ENCODE measurements at places on chromosomes 6 and 20. TPM values are rescaled to one million over a fixed set of nuclear protein-coding genes. Genes with fewer than 3 reads are reported as not detected.

DNA sequence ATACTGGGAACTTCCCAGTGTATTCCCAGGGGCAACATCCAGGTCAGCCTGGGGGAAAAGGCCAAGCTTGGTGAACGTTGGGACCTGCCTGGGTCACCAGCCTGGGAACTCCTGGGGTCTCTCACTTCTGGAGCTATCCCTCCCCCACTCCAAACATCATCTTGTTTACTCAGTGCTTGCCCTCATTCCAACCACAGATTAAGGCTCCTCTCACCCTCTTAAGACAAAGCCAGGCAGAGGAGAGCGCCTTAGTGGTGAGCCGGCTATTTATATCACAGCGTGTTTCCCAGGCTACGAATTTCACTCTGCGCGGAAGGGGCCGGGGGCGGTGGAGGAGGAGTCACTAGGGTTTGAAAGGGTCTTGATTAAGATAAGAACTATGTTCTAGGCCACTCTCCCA lies 12.1 kb downstream of the PRPH2 start:
- no peak for DNase-seq

The FOXS1 gene
- not detected for total RNA-seq

The DLL1 gene
- 4.9 TPM for total RNA-seq

DNA sequence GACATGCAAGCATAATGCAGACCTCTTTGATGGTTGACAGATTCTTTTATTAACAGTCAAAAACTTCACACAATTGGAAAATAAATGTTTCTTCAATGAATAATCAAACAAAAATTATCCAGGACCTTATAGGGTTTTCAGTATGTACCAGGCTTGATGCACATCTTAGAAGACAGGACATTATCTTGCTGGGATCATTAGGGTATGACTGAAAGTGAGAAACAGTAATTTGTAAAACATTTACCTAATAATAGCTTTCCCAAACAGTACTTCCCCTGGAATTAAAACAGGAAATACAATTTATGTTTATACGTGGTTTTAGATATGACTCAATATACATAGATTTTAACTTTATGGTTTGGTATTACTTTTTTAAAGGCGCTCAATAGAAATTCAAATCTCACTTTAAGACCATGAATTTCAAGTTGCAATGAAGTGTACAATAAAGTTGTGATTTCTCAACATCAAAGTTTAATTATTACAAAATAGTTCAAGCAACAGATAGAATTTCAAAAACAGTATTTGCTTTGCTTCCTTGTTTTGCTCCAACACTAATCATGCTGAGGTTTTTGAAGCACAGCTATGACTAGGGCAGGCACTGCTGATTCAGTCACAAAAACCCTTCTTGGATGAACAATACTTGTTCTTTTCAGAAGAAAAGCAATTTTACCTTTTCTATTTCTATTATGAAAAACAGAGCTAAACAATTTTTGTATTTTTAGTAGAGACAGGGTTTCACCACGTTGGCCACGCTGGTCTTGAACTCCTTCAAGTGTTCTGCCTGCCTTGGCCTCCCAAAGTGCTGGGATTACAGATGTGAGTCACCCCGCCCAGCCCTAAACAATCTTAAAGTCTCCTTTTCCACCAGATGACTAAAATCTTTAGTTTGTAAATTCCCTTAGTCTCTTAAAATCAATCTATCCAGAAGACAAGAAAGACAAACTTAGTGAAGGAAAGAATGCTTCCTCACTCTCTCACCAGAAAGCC lies 13.7 kb downstream of the SOD2 start:
- peak; percentile 41 for DNase-seq

GRCh38 chr6:410555-411395 lies 19.2 kb downstream of the IRF4 start:
- DNase-seq: no peak

DNA sequence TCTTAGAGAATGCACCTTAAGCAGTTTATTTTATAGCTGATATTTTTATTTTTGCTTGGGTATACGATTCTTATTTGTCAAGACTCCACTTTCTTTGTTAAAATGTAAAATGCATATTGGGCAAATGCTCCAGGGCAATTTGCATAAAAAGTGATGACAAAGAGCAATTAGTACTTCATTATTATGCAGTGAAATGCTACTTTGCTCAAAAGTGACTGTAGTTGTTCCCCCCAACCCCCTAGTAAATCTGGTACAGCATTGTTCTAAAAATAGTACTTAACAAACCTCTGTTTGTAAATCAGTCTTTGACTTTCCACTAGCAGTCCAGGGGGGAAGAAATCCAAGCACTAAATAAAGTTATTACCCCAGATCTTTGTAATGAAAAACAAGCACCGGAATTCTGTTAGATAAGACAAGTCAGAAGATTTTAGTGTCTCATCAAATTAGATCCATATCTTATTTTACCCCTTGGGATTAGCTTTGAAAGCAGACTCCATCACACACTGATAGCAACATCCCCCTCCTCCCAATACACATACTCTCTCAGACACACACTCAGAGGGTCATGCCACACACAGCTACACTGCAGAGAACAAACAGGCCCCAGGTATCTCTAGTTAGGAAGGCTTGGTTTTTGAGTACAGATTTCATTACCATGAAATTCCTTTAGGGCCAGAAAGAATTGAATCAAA lies 32.9 kb upstream of the BACH2 start:
- DNase-seq: no peak

DNA sequence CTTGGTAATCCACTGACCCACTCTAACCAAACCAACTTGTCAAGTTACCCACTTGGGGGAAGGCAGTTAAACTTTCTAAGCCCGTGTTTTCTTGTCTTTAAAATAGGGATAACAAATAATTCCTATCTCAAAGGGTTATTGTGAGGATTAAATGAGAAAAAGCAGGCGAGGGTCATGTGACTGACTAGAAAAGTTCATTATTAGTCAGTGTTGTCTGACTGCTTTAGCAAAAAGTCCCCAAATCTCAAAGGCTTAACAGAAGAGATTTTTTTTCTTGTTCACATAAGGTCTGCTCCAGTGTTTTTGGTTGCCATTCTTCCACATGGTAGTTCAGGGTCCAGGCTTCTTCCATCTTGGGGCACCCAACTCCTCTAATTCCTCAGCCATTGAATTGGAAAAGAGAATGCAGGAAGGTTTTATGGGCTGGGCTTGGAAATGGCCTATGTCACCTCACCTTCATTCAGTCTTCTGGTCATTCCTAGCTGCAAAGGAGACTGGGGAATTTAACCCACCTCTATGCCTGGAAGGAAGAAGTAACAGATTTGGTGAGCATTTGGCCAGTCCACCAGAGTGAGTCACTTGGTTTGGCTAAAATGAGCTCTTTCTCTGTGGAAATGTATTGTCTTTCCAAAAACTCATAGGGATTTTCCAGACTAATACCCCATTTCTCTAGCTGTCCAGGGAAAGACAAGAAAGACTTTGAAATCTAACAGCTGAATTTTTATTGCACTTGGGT lies 77.0 kb downstream of the CAP2 start:
- DNase-seq: peak; percentile 58

The SUPT3H gene
- total RNA-seq: 10.6 TPM

DNA sequence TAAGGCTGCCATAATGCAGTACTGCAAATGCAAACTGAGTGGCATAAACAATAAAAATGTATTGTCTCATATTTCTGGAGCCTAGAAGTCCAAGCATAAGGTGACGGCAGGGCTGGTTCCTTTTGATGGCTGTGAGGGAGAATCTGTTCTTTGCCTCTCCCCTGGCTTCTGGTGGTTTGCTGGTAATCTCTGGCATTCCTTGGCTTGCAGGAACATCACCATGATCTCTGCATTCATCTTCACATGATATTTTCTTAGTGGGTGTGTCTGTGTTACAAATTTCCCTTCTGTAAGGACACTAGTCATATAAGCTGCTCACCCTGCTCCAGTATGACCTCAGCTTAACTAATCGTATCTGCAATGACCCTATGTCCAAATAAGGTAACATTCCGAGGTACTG lies 1104.2 kb upstream of the CITED2 start:
- DNase-seq: no peak

GRCh38 chr6:131914234-131914633 lies 36.9 kb downstream of the CCN2 start:
- no peak for DNase-seq

The PKIB gene
- total RNA-seq: 0.57 TPM

The PPIL6 gene
- 0.65 TPM for total RNA-seq

DNA sequence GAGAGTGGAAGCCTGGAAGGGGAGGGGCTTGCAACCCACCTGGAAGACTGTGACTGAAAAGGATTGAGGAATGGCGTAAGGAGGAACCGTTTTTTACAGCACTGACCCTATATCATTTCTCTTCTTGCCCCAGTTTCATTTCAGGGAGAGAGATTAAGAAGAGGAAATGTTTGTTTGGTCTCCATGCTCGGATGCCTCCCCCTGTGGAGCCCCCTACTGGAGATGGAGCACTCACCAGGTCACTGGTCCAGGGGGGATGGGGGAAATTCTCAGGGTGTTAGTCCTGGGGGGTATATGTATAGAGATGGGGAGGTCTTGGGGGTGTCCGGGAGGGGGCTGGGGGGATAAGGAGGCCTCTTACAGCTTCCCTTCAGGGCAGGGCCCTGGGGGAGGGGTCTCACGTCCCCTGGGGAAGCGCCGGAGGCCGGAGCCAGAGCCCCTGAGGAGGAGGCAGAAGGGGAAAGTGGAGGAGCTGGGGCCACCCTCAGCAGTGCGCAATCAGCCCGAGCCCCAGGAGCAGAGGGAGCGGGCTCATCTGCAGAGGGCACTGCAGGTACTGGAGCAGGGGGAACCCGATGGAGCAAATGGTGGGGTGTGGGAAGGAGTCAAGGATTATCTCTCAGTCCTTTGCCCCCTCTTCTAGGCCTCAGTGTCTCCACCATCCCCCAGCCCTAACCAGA lies 3.2 kb downstream of the CUTA start:
- DNase-seq: no peak

The PPP1R3G gene
- 3.8 TPM for total RNA-seq

GRCh38 chr6:122878796-122879195 lies 89.7 kb downstream of the SMPDL3A start:
- no peak for DNase-seq

DNA sequence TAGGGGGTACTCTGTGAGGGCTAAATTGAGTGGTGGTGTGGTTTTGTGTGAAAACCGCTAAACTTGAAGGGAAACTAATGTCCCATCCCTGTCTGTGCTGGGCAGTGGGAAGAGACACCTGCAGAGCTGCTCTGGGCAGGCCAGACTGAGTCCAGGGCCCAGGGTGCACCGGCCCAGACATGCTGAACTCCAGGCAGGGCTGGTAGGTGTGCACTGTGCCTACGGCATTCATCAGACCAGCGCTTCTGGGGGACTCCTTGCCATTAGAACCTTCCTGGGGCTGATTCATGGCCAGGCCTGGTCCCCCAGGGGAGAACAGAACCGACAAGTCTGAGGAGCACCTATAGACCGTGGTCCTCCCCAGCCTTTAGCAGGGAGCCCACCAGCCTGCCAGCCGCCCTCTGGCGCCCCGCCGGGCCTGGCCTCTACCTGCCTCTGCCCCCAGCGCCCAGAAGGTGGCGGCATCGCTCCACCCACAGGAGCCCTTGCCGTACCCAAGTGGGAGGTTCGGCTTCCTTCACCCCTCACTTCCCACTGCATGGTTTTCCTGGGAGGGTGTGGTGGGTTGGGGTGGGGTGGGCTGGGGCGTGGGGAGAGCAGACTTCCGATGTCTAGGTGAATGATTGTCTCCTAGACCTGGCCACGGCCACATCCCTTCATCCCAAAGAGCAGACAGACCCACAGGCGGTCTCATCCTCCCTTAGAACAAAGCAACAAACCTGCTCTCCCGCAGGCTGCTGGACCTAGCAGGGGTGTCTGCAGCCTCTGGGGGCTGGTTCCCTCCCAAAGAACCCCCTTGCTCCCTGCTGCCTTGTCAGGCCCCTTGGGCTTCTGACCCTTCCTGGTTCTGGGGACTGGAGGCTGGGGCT lies 15.5 kb downstream of the CCDC167 start:
- DNase-seq: peak; percentile 26

- no peak for DNase-seq
These were observed 286.9 kb upstream of the BMP2 start for GRCh38 chr20:6480328-6481200.

GRCh38 chr6:12529364-12530019 lies 187.1 kb upstream of the PHACTR1 start:
- DNase-seq: no peak

GRCh38 chr6:11413728-11414127 lies 123.8 kb upstream of the TMEM170B start:
- DNase-seq: no peak

Measured in fibroblast of the aortic adventitia (primary cell).